ENCODE measurements at places on chromosomes 7 and 10.

GRCh38 chr10:29011516-29011915 is 277.4 kb upstream of the LYZL1 start:
- DNase-seq, result no peak

DNA sequence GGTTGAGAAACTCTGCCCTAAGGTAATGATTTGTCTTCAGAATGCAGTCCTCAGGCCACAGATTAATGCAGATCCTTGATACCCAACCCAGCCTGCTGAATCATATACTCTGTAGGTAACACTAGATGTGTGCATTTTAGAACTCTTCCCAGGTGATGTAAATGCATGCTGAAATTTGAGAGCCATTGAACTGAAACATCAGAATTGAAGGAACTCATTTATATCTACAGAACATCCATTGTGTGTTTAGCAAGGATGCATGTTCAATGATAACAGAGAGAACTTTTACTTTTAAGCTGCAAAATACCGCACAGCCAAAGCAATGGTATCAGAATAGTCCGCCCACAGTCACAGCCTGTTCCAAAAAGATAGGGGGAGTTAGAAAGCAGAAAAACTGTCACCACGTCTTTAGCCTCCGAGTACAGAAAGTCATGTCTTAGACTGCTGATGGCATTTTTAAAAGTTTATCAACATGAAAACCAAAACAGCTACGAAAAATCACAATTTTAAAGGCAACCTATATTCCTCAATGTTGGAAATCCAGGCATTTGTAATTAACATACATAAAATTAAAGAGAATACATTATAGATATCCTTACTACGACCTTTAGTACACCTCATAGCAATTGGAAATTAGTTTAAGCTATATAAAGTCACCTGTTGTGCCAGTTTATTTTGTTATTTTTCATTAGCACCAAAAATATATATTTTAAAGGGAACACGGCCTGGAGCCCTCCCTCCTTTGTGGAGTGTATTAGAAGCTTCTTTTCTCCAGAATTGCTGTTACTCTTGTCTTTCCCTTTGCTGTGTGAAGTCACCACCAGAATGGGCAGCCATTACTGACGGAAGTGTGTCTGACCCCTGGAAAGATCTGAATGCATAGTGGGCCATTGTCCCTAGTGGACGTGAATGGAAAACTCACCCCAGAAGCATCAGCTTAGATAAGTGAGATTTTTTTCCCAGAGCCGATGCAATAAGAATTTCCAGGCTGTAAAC is 65.8 kb upstream of the PRKAR2B start:
- no peak for DNase-seq

DNA sequence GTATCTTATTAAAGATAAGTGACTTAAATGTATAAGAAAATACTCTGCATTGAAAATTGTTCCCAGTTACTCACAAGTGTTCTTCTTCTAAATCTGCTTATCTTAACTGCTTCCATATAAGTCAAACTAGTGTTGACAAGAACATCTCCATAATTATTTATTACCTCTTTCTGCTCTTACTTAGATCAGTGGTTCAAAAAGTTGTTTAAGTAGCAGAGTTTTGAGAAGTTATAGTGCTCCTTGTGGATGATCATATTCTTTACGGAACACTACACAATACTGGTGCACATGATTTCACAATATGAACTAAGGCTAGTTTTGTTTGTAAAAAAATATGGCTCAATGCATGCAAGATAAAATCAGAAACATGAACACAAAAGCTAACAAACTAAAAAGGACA is 168.4 kb downstream of the SEMA3D start:
- DNase-seq, result no peak

DNA sequence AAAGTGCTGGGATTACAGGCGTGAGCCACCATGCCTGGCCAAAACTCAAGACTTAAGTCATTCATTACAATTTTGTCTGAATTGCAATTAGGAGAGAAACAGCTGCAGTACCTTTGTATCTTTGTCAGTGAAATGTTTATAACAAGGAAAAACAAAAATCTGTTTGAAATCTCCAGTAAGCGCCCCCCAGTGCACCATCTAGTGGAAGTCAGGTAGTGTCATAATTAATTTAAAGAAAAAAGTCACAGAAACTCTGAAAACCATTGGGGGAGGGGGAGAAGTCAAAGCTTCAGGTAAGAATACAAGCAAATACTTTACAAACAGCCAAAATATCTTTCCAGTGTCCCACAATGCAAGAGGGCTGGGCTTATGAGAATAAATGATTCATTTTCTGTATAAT is 2.8 kb downstream of the MPP7 start:
- DNase-seq, result no peak

- no peak for DNase-seq
These were observed 154.0 kb upstream of the FOXK1 start for GRCh38 chr7:4527988-4528636.

GRCh38 chr10:52030975-52031374 is 283.1 kb upstream of the DKK1 start:
- no peak for DNase-seq

DNA sequence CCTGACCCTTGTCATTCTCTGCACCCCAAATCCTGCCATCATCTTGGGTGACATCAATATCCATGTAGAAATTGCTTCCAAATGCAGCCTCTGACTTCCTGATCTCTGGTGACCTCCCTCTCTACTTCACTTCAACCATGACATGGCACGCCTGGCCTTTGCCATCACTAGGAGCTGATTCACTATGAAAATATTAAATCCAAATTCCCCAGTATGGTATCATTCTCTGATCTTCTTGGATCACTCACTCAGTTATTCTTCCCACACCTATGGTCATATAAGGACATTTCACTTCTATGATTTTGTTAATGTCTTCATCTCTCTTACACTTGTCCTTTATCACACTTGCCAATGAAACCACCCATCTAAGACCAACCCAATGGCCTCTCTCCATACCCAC is 73.7 kb upstream of the ODAD2 start:
- DNase-seq, result no peak

GRCh38 chr7:136585954-136586670 is 282.3 kb upstream of the CHRM2 start:
- no peak for DNase-seq

DNA sequence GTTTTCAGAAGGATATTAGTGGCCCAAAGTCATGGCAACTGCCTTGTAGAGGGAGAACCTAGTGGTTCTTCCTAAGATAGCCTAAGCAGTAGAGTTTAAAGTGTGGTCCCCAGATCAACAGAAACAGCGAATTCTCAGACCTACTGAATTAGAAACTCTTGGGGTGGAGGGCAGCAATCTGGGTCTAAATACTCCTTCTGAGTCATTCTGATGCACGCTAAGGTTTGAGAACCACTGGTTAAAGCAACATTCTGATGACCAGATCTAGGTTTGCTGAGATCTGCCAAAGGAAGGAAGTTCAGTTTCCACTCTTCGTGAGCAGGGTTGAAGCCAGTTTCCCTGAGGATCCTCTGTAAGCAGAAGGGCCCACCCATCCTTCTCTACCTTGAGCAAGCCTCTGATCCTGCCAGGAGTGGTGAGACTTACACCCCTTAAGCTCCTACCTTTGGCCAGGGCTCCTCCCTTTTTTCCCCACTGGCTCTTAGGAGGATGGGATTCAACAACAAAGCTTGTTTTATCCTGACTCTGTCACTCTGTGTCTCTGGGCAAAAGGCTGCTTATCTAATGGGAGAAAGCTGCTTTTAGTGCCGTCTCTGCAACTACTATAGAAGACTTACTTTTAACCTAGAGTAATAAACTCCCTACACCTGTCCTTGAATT is 26.8 kb upstream of the TRUB1 start:
- no peak for DNase-seq

DNA sequence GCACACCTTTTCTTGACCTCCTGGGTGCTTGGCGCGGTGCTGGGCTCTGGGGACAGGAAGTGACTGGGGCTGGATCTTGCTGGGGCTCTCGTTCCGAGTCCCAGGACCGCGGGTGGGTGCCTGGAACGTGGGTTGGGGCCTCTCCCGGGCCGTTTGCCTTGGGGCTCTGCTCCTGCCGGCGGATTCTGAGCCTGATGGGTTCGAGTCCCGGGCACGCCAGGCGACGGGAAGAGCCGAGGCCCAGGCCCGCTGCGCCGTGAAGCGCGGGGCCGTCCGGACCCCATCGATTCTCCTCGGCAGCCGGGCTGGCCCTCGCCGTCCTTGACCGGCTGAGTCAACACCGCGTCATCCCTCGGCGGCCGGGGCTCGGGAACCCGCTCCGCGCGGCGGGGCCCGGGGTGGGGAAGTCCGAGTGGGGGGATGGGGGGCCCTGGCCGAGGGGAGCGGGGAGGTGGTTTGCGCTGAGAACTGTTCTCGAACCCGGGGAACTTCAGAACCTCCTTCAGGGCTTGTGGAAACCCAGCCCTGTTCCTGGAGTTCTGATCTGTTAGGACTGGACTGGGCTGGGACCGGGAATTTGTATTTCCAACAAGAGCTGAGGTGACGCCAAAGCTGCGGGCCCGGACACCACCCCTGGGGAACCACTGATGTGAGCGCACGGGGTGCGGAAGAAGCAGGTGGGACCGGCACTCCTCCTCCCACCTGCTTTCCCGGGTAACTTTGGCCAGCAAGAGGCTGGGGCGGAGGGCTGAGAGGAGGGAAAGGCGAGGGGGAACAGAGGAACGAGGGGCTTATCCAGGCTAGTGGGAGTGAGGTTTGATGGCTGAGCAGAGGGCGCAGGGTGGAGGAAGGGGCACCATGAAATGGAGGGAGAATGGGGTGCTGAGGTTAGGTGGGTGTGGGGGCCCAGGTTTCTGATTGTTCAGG is 6.2 kb downstream of the HHEX start:
- DNase-seq, result no peak

- DNase-seq, result no peak
These were observed 61.1 kb downstream of the MKI67 start for GRCh38 chr10:128064970-128065580.

- DNase-seq, result no peak
These were observed 53.3 kb upstream of the SP8 start for GRCh38 chr7:20839987-20840386.

DNA sequence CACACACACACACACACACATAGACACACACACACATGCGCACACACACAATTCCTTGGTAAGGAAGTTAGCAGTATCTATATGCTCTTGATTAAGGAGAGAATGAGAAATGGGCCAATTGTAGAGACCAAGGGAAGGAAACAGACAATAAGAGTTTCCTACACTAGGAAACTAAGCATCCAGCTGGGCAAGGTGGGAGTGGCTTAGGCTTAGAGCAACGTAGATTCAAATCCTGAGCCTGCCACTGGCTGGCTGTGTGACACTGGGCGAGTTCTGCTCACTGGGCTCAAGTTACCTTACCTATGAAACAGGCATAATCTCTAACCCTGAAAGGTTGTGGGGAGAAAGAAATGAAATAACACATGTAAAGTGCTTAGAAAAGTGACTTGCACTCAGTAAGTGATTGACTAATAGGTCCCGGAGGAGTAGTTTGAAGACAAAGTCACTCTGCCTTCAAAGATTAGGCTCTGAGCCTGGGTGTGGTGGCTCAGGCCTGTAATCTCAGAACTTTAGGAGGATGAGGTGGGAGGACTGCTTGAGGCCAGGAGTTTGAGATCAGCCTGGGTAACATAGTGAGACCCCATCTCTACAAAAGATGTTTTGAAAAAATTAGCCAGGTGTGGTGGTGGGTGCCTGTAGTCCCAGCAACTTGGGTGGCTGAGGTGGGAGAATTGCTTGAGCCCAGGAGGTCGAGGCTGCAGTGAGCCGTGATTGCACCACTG is 701.4 kb downstream of the PARD3 start:
- no peak for DNase-seq

GRCh38 chr10:52801947-52802346 is 29.4 kb upstream of the MBL2 start:
- DNase-seq, result no peak

DNA sequence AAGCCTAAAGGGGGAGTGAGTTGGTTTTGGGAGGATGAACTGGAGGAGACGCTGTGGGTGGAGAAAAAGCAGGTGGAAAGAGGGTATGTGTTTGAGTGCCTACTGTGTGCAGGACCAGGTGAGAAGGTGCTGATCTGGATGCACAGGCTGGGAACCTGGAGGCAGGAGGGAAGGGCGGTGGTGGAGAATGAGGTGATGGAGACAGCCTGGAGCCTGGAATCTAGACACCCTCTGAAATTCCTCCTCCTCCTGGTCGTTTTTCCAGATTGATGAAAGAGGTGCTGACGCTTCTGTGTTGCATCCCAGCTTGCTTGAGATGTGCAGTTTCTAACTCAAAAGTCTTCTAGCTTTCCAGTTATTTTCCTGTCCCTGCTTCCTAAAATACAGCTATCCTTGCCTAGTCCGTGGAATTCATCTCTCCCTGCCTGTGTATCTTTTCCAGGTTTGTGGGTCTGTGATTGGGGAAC is 67.5 kb downstream of the LRMDA start:
- no peak for DNase-seq

DNA sequence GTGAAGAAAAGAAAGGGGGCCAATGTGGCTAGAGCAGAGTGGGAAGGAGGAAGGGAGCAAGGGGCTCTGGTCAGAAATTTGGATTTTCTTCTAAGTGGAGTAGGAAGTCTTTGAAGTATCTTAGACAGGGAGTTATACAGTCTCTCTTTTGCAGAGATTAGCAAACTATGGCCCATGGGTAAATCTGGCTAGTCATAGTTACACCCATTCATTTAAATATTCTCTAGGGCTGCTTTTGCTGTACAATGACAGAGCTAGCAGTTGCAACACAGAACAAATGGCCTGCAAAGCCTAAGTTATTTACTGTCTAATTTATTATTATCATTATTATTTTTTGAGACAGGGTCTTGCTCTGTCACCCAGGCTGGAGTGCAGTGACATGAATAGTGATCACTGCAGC is 10.5 kb upstream of the LAMB4 start:
- no peak for DNase-seq

DNA sequence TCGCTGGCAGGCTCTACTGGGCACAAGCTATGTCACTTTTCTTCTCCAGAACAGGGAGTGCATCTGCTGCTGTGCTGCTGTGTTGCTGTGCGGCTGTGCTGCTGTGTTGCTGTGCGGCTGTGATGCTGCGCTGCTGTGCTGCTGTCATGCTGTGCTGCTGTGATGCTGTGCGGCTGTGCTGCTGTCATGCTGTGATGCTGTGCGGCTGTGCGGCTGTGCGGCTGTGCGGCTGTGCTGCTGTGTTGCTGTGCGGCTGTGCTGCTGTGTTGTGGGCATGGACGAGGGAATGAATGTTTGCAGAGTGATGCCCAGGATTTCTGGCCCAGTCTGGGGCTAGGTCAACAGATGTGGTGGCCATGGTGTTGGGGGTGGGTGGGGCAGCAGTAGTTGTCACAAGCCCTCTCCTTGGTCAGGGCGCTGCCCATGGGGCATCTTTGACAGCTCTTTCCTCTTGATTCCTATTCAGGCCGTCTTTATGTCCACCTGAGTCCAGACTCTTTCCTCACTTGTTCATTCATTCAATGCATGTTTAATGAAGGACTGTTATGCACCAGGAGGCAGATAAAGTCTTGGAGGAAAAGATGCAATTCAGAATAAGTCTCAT is 55.6 kb downstream of the C10orf120 start:
- no peak for DNase-seq

GRCh38 chr10:102196893-102197292 is 29.2 kb upstream of the ELOVL3 start:
- no peak for DNase-seq

- DNase-seq, result no peak
These were observed 25.7 kb upstream of the PLA2G12B start for GRCh38 chr10:72980348-72980747.

DNA sequence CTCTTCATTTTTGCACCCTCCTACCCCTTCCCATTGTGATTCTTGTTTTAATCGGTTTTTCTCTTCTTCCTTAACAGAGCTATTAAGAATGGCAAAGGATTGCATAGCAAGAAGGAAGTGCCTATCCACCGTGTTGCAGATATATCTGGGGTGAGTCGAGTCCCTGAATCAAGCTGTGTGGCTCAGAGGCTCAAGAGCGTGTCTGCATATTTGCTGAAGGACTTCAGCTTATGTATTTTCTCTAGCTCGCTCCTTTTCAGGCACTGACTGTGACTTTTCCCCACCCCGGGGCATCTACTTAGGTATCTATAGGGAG is 126.6 kb downstream of the LRRC4 start:
- DNase-seq, result no peak

Data from COR-L47 (cell line).